ENCODE measurements at places on chromosomes 3 and 15.
A peak's percentile ranks its signal among the peaks of the same experiment; 100 is the strongest.

DNA sequence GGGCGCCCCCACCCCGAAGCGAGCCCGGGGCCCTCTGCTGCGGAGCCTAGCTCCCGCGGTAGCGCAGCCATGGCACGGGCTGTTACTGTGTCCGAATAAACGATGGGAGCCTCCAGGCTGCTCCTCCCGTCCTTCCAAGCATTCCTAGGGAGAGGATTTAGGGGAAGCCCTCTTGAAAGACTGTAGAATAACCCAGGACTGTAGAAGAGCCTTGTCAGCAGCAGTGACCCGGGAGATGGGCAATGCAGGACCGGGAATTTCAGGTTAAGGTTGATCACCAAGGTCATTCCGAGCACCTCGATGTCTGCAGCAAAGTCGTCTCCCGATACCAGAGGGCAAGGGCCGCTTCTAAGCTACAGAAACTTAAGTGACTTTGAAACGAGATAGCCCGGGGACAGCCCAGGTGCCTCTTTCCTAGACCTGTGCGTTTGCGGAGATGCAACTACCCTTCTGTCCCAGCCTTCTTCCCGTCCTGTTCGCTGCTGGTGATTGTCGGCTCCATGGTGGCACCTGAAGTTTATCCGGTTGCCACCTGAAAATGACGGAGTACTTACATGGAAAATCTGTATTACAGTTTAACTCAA lies 753 bp upstream of the MYO5A start:
- peak; percentile 4 for DNase-seq

DNA sequence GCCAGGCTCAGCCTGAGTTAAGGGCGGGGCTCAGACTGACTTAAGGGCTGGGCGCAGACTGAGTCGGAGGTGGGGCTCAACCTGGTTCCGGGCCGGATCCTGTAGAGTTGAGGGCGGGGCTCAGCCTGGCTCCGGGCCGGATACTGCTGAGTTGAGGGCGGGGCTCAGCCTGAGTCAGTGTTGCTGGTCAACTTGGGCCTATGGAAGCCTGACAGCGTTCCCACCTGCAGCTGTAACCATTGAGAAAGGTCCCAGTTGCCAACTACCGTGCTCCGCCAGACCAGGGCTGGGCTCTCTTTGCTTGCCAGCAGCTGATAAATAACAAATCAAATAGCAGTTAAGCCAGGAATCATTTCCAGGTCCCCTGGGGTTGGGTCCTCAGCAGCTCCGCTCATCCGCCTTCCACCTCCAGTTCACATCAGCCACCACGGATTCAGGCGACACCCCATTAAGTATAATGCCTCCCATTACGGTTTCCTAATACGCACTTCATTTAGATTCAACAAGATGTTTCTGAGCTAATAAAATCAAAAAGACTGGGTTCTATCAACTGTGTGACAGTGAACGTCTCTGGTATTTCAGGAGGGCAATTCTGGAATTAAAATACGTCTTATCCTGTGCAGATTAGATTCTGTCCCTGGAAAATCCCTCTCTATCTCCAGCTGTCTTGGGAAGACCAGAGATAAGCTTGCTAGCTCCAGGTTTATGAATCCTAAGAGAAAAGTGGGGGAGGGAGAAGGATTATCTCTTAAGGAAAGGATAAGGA lies 7.3 kb downstream of the GRIP2 start:
- no peak for DNase-seq

DNA sequence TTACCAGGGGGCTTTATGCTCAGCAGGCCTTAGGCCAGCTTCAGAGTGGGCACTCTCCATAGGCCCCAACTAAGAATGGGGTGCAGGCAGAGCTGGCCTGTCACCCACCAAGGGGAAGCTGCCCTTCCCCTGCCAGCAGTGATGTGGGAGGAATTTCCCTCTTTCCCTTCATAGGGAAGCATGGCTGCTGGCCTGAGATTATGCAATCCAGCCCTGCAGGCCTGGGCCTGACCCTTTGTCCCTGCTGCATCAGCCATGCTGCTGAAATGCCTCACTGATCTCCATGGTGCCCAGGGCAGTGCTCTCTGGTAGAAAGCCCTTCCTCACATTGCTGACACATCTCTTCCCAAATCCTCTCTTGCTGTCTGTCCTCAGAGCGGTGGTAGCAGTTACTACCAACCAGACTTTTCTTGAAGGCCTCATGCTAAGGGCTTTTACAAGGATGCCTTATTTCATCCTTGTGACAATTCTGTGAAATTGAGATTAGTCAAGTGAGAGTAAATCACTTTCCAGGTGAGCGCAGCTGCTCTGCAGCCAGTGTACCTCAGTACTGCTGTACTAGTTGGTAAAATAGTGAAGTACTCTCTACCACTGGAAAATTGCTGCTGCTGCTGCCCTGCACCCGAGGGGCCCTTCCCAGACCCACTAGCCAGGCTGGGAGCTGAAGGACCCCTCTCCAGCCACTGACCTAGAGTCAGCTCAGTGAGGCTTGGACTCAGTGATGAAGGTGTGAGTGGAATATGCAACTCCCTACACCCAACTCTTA lies 33.8 kb downstream of the MRAS start:
- DNase-seq, result no peak

GRCh38 chr3:29854821-29855220 lies 574.0 kb downstream of the RBMS3 start:
- DNase-seq, result no peak

DNA sequence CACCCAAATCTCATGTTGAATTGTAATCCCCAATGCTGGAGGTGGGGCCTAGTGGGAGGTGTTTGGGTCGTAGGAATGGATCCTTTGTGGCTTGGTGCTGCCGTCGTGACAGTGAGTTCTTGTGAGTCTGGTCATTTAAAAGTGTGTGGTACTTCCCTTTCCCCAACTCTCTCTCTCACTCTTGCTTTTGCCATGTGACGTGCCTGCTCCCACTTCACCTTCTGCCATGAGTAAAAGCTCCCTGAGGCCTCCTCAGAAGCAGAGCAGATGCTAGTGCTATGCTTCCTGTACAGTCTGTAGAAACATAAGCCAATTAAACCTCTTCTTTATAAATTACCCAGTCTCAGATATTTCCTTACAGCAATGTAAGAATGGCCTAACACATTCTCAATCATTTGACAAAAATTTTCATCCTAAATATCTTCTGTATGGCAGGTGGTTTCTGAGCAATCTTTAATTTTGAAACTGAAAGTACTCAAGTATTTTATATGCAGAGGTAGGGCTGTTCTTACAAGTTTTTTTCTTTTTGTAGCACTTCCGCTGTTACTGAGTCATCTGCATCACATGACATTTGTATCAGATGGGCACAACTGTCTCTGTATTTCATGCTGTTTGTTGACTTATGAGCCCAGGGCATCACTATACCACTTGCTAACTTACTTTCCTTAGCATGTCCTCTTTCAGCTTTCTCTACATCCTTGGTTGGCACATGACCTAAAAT lies 8.8 kb downstream of the RPL39L start:
- DNase-seq, result peak; percentile 21

- no peak for DNase-seq
Observed at GRCh38 chr3:156516284-156516683, 38.6 kb downstream of the SSR3 start.

- DNase-seq, result no peak
Observed at GRCh38 chr3:140180603-140181002, 245.6 kb downstream of the CLSTN2 start.

Data from T-helper 1 cell (primary cell).